Spinal cord (tissue), 10 donors: ENCODE measurements at places on chromosomes 7 and 10. TPM values are rescaled to one million over a fixed set of nuclear protein-coding genes. Genes with fewer than 3 reads are reported as not detected.
A peak's percentile ranks its signal among the peaks of the same experiment; 100 is the strongest.

The HMX3 gene
- 0.59 TPM for polyA plus RNA-seq

The ANXA8L1 gene
- polyA plus RNA-seq, result not detected

The CCL26 gene
- polyA plus RNA-seq, result not detected

The TUBB8 gene
- 0.43 TPM for polyA plus RNA-seq

GRCh38 chr7:129784437-129784782 lies 168.3 kb downstream of the UBE2H start:
- DNase-seq, result no peak

GRCh38 chr10:16891375-16892313 lies 74.4 kb upstream of the RSU1 start:
- DNase-seq, result peak; percentile 81

DNA sequence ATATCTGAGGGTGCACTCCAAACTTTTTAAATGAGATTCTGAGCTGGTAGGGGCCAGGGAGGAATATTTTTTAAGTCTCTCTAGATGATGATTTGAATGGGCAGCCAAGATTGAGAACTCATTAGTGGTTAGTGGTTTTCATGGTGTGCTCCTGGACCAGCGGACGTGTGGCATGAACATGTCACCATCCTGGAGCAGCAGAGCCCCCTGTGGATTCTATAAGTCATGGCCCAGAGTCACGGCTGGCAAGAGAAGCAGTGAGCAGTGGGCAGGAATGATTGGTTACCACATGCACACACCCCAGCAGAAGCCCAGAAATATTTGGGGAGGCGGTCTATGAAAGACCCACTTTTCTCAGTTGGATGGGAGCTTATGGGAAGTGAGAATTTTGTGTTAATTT lies 21.2 kb upstream of the UCN3 start:
- no peak for DNase-seq

DNA sequence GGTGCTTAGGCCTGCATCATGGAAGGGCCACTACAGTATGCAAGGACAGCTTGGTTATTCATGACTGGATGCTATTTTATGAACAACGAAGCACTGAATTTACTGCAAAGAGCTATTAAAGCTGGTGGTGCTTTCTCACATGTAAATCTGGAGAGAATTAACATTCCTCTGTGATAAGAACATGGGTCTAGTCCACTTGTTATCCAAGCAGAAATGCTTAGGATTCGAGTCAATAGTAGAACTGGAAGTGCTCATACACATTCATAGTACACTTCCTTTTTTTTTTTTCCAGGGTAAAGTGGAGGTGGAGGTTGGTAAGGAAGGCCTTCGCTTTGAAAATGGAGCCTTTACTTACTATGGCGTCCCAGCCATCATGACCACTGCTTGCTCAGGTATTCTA lies 35.0 kb downstream of the CNNM1 start:
- no peak for DNase-seq

DNA sequence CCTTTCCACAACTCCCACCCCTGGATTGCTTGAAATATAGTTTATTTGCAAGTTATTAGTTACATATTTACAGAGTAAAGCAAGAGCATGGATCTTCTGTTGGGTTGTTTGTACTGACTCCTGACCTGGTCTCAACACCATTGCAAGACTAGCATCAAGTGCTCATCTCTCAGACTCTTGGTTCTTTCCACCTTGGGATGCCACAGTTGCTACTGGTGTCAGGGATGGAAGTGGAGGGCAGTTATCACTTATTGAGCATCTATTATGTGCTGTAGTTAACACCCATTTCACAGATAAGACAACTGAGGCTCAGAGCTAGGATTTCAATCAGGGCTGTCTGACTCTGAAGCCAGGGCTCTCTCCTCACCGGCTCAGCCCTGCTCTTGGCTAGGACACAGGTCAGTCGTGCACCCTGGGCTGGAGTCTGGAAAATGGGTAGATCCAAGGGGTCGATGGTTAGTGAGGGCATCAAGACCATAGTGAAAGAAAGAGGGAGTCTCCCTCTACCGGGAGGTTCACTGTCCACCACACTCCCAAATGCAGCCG lies 614 bp upstream of the ADAMTS14 start:
- DNase-seq, result no peak

DNA sequence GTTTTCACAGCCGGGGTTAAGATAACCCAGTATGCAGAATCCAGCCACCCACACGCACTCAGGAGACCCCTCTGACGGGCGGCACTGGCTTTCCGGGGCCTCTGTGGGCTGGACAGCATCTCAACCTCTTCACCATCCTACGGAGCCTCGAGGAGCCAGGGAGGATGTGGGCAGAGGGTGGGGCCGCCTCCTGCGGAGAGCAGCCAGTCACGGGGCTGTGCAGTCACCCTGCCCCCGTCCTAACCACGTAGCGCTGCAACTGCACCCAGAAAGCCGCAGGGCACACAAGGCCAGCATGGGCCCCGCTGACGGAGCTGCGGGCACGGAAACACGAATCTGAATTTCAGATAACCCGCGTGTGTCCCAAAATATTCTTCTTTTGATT lies 270.3 kb downstream of the ELFN1 start:
- no peak for DNase-seq
